ENCODE measurements at places on chromosomes 3 and 15.

DNA sequence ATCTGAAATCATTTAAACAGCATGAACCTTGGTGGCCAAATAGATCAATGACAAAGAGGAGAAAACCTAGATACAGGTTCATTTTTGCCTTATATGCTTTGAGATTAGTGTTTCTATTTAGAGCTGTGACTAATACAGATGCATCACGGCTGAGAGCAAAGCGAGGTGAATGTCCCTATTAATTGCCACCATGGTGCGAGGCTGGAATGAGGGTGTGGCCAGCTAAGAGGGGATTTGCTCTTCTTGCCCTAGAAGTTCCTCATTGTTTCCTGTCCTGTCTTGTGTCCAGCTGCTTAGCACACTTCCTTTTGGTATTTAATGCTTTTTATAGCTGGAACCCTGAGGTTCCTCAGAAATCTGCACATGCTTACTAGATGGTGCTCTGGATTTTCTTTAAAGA is 339.1 kb upstream of the RGMA start:
- no peak for DNase-seq

DNA sequence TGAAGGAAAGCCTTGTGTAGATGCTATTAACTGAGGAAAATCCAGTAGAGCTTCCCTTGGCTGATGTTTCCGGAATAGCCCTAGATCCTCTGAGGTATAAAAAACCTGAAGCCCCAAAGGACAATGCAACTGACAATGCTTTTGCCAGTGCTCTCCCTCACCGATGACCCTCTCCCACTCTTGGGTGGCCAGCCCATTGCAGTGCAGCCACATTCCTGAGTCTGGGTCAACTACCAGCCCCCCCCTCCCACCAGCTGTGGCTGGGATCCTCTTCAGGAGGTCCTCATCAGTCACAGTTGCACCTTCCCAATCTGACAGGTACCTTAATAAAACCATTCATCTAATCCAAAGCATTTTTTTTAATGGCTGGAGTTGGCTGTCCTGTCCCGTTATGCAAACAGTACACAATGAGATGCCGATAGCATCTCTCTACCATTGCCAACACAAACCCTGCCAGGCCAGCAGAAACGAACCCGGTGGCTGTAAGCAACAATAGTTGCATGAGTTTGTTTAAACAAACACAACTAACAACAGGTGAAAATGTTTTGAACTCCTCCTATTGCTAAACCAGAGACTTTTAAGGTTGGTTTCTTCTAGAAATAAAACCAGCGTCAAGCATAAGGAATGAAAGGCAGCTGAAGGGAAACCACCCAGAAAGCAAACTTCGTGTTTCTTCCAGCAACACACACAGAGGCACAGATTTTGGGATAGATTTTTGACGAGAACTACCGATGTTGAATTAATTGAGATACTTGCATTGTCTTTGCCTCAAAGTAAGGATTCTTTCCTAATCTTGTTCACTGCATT is 128.3 kb upstream of the ARHGEF3 start:
- no peak for DNase-seq

DNA sequence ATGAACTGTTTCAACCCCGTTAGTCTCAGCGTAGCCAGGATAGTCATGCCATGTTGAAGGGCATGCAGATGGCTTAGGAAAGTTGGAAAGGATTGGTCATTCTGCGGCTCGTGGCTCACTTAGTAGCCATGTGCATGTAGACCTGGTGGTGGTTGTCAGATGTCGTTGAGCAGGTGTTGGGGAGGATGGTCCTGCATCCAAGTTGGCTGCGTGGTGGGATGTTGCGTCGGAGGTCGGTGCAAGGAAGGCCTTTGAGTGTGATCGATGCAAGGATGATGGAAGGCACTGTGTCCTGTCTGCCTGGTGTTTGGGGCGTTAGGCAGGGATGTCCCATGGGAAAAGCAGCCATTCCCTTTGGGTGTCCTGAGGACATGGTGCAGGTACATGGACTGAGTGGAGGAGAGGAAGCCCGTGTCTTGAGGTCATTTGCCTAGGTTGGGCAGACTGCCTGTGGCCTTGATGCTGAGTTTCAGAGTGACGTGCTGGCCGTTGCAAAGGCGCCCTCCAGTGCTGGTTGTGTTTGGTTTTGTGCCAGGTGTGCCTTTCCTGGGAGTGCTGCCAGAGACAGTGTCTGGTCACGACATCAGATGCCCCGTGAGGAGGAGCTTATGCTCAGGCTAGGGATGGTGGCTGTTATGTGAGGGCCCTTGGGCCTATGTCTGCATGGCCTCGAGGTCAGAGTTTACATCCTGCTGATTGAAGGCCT is 103.4 kb downstream of the SNRPN start:
- no peak for DNase-seq

GRCh38 chr3:38829404-38829803 is 13.4 kb upstream of the SCN10A start:
- no peak for DNase-seq

DNA sequence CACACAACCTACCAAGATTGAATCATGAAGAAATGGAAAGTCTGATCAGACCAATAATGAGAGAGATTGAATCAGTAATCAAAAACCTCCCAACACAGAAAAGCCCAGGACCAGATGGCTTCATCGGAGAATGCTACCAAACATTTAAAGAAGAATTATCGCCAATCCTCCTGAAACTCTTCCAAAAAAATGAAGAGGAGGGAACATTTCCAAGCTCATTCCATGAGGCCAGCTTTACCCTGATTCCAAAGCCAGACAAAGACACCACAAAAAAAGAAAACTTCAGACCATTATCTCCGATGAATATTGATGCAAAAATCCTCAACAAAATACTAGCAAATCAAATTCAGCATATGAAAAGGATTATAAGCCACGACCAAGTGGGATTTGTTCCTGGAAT is 94.1 kb downstream of the SENP2 start:
- DNase-seq: no peak

DNA sequence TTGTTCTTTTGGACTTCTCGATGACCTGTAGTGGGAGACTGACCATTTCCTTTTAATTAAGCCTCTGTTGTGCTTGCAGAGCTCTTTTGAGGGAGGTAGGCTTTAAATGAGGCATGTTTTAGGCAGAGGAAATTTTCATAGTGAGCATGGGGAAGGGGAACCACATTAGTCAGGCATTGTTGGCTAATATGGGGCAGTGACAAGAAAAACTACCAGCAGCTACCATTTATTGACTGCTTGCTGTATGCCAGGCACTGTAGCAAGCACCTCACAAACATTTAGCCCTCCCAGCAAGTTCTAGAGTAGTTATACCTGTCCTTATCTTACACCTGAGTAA is 10.9 kb downstream of the ATG7 start:
- no peak for DNase-seq

DNA sequence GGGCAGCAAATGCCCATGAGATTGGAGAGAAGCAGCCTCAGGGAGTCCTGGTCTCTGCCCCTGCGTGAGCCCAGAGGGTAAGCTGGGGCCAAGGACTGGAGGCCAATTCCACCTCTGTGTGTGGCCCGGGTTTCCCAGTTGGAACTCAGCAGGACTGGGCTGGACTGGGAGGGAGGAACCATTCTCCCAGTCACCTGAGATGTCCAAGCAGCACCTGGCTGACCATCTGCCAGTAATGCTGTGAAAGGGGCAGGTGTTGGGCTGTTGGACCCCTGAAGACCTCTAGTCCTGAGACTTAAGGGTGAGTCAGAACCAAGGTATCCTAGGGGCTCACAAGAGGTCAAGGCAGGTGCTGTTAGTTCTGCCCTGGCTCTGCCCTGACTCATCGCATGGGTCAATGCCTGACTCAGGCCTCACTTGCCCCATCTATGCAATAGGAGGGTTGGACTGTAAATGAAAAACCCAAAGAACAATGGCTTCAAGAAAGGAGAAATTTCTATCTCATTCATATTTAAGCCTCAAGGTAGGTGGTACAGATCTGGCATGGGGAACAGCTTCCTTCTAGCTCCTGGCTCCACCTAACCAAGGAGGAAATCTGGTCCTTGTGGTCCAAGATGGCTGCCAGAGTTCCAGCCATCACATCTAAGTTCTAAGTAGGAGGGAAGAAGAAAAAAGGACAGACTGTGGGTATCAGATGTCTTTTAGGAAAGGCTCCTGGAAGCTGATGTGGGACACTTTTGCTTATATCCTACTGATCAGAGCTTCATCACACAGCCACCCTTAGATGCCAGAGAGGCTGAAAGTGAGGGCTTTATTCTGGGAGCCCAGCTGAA is 111.3 kb downstream of the FBLN2 start:
- DNase-seq: no peak

DNA sequence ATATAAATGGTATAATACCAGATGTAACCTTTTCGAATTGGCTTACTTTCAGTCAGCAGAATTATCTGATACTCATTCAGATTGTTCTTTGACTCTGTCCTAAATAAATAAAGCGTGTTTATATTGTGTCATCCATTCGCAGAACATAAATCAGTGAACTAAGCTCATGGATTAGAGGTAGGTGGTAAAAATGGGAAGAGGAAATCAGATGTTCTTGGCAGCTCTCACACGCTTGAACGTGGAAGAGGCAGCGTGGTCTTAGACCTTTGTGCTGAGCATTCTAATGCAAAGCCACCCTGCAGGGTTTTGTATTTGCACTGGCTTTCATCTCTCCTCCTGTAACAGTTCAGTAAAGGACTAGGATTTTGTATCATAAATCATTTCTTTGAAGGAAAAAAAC is 441.4 kb downstream of the GABRG3 start:
- DNase-seq: no peak

- no peak for DNase-seq
Measured at GRCh38 chr15:98621021-98621420, 27.3 kb upstream of the IGF1R start.

DNA sequence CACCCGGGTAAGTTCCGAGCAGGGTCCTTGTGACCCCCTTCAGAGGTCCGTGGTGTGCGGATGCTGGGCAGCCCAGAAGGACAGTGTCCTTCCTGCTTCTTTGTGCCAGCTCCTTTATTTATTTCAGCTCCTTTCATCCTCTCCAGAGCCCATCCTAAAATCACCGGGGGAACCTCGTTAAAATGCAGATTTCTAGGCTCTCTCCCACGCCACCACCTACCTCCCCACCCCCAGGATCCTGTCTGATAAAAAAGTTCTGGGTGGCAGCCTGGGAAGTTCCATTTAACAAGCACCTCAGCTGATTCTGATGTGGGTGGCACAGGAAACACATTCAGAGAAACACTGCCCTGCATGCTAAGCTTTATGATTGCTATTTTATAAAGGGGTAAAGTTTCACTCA is 12.5 kb upstream of the IGF1R start:
- DNase-seq: no peak

GRCh38 chr3:190183121-190183520 is 62.4 kb upstream of the P3H2 start:
- DNase-seq: no peak

GRCh38 chr3:63995086-63995485 is 28.2 kb downstream of the PSMD6 start:
- DNase-seq: no peak

DNA sequence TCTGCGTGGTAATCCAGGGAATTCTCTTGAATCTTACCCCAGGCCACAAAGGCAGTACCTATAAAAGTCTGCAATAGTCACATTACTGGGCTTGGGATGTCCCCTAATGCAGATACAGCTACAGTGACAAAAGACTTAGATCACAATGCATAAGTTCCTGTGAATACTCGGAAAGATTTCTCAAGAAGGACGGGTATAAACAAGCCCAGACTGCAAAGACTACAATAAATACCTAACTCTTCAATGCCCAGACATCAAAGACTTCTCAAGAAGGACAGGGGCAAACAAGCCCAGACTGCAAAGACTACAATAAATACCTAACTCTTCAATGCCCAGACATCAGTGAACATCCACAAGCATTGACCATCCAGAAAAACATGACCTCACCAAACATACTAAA is 50.9 kb downstream of the NUDT16 start:
- no peak for DNase-seq

DNA sequence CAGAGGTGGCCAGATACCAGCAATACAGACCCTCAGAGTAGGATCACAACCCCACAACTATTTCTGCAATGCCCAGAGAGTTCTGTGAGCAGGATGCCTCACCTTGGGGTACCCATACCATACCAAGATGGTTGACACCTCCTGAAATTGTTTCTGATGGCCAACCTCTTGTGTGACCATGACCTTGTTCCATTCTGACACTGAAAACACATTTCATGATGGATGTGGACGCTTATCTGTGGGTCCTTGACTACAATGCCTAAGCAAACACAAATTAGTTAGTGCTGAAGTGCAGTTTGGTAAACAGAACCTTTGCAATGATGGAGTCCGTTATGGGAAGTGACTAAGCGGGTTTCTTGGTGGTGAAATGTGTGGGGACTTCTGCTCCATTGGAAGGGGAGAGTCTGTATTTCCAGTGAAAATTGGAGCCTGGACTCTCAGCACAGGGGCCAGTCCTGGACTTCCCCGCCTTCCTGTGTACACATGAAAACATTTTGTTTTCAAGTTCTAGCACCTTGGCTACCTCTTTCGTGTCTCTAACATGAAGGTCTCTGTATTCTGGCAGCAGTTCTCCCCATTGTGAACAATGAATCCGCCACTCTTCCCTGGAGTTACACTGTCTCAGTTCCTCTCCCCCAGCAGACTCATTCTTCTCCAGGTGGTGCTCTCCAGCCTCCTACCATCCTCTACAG is 106.2 kb downstream of the XXYLT1 start:
- no peak for DNase-seq

- no peak for DNase-seq
Measured at GRCh38 chr3:98732286-98733052, 30.7 kb upstream of the ST3GAL6 start.

- no peak for DNase-seq
Measured at GRCh38 chr3:144324076-144324475, 352.5 kb downstream of the DIPK2A start.

DNA sequence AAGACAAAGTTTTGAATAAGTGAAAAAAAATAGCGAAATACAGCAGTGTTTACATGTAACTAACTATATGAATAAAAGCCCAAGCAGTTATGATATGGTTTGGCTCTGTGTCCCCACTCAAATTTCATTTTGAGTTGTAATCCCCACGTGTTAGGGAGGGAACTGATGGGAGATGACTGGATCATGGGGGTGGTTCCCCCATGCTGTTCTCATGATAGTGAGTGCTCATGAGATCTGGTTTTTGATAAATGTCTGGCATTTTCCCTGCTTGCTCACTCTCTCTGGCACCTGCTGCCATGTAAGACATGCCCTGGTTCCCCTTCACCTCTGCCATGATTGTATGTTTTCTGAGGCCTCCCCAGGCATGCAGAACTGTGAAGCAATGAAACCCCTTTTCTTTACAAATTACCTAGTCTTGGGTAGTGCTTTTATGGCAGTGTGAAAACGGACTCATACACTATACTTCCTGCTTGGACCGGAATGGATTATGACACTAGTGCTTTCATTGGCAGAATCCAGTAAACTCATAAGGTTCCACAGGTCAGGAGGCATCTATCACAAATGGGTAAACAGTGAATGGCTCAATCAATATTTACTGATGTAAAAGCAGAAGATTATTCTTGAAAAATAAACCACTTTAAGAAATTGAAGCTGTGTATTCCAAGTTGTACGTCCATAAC is 192.1 kb downstream of the CBLB start:
- no peak for DNase-seq

DNA sequence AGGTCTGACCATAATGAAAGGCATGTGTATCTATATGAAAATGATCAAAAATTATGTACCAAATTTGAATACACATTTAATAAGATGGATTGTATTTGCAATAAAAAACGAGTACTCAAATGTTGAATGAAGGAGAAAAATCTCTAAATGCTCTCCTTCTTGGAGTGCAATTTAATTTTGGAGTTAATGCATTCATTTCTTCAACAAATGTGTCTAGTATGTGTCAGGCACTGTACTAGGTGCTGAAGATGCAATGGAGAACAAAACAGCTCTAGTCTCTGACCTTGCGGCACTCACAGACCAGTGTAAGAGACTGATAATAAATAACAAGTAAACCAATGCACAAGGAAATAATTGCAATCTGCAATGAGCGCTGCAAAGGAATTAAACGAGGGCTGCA is 28.8 kb downstream of the CA12 start:
- DNase-seq: no peak

GRCh38 chr3:149090907-149091306 is 4.6 kb upstream of the HLTF start:
- no peak for DNase-seq

Measured in hematopoietic multipotent progenitor cell treated with erythropoietin and hydrocortisone succinate and interleukin-3 and kit ligand, for 8 days (in vitro differentiated cells).